ENCODE measurements at places on chromosomes 2 and 18.

- DNase-seq: no peak
Observed at GRCh38 chr2:24538720-24539119, 47.7 kb downstream of the NCOA1 start.

GRCh38 chr2:235870515-235870914 is 297.7 kb downstream of the GBX2 start:
- DNase-seq: no peak

- DNase-seq: no peak
Observed at GRCh38 chr2:100365434-100365833, 43.1 kb upstream of the LONRF2 start.

- DNase-seq: no peak
Observed at GRCh38 chr2:30591186-30591585, 144.1 kb downstream of the LCLAT1 start.

- no peak for DNase-seq
Observed at GRCh38 chr2:231634951-231635875, 42.5 kb downstream of the TEX44 start.

- no peak for DNase-seq
Observed at GRCh38 chr2:30300456-30301221, 69.3 kb downstream of the LBH start.

DNA sequence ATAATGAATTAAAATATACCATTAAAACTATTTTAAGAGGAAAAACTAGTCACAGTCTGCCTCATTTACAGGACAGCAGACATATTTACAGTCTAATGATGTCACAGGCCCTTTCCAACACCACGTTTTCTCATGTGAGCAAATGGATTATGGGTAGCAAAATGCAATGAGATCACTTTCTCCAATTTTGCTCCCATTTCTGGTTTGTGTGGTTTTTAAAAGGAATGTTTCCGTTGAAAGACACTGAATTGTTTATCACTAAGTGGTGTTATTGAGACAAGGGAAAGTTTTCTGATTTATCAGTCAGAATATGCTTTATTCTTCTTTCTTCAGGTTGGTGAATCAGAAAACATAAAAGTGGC is 11.4 kb upstream of the NR4A2 start:
- DNase-seq: no peak

- no peak for DNase-seq
Observed at GRCh38 chr2:118667348-118667747, 180.1 kb downstream of the EN1 start.

DNA sequence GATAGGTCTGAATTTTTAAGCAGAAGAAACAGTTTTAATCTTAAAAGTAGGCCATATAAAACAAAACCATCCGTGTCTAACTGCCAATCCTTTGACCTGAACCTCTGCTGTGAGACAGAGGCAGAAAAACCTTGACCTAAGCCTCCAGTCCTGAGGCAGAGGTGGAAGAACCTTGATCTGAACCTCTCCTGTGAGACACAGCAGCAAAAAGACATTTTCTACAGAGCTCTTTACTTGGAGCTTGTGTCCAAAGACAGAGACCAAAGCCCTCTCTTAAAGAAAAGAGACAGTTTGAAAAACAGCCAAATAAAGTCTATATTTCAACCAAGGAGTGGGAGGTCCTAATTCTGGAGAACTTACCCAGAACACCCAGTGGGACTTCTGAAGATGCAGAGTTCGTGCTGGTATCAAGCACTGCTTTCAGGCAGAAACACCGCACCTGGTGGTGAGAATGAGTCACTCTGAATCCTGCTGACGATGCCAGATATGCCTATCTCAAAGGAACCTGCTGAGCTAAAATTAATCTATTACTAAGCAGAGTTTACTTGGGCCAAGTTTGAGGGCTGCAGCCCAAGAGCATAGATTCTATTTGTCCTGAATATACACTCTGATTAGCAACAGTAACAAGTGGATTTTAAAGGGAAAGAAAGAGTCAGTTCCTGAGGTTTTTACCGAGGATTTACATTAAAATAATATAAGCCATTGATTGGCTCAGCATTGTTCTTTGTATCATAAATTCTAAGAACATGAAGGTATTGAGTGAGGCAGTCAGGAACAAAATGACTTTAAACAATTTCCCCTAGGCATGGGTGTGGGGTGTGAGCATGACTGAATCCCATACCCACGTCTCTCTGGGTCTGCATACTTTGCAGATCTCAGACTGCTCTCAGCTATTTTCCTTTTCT is 806.4 kb downstream of the TRIB2 start:
- DNase-seq: no peak

- DNase-seq: no peak
Observed at GRCh38 chr2:204505946-204506345, 39.3 kb upstream of the PARD3B start.

- DNase-seq: no peak
Observed at GRCh38 chr18:70636991-70637390, 348.1 kb downstream of the SOCS6 start.

- peak; percentile 73 for DNase-seq
Observed at GRCh38 chr2:44929735-44930273, 11.7 kb upstream of the SIX3 start.

DNA sequence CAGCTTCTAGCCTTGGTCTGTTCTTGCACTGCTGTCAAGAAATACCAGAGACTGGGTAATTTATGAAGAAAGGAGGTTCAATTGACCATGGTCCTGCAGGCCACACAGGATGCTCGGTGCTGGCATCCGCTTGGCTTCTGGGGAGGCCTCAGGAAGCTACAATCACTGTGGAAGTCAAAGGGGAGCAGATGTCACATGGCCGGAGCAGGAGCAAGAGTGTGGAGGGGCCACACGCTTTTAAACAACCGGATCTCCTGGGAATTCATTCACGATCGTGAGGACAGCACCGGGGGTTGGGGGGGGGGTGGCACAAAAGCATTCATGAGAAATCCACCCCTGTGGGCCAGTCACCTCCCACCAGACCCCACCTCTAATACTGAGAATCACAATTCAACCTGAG is 850.4 kb upstream of the SALL3 start:
- DNase-seq: no peak

- no peak for DNase-seq
Observed at GRCh38 chr2:233497692-233498091, 68.9 kb downstream of the USP40 start.

DNA sequence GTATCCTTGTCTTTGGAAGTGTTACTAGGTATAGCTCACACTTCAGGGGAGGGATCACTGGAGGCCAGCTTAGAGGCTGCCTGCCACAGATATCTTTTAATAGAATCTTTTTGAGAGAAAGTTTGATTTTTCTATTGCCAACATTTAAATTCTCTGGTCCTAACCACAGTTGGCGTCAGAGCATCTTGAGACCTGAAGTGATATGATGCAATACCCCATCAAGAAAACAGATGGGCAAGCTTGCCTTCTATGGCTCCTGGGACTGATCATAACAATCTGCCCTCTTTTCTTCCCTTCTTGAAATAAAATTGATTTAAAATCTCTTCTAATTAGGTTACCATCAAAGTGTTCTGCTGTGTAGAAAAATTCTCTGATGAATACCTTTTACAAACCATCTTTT is 105.5 kb upstream of the ACKR3 start:
- DNase-seq: no peak

GRCh38 chr2:10916953-10917352 is 5.2 kb downstream of the KCNF1 start:
- no peak for DNase-seq

GRCh38 chr2:218890369-218890768 is 9.7 kb downstream of the WNT10A start:
- DNase-seq: peak; percentile 1

DNA sequence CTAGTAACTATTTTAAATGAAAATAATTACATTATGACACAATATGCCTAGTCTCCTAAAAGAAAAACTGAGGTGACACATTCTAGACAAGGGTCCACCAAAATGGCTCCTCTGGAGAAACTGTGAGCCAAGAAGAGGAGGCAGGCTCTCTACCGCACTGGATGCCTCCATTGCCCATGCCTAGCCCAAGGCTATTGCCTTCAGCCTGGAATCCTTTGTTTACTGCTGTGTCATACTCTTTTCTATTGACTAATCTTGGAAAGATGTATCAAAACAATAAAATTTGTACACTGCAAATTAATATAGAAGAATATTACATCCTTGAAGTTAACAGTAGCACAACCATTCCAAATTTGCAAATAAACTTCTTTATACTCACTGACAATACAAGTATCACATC is 167.1 kb downstream of the RAB3GAP1 start:
- DNase-seq: no peak

DNA sequence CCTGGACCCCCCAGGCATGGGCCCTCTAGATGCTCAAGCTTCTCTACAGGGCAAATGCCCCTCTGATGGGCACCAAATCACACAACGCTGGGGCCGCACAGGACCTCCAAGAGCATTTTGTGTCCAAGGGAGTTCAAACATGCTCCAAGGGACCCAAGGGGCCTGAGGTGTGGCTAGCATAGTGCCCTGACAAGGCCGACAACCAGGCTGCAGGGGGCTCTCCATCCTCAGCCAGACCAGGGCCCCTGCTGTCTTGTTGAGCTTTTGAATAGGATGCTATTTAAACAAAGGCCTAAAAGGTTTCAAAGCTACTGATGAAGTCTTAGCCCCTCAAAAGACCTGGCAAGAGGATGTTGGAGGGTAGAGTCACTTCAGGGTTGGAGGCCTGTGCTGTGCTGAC is 33.1 kb downstream of the EN1 start:
- DNase-seq: no peak

- no peak for DNase-seq
Observed at GRCh38 chr18:49319590-49319989, 140.9 kb downstream of the DYM start.

DNA sequence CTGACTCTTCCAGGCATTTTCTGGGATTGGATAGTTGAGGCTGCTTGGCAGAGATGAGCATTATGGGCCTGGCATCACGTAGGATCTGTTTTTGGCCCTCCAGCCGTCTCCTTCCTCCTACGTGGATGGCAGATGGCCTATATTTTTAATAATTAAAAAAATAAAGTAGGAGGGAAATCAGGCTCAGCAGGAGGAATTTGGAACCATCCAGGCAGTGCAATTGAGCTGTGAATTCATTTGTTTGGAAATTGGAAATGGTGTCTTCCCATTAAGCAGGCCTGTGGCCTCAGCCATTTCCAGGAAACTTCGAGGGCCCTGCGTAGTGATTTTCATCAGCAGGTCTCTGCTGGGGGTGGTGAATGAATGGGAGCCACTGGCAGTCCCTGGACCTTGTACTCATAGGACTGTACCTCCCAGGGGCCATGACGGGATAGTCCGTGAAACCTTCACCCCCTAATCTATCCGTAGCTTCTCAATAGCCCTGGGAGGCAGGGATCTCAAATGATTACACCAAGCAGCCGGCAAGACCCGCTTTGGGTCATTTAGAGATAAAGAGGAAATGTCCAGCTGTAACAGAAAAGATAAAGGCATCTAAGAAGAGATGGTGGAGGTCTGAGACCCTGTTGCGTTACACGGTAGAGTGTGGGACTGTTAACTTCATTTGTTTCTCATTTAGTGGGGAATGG is 73.1 kb upstream of the TNP1 start:
- no peak for DNase-seq

- DNase-seq: no peak
Observed at GRCh38 chr2:26495705-26496297, 17.9 kb upstream of the OTOF start.

DNA sequence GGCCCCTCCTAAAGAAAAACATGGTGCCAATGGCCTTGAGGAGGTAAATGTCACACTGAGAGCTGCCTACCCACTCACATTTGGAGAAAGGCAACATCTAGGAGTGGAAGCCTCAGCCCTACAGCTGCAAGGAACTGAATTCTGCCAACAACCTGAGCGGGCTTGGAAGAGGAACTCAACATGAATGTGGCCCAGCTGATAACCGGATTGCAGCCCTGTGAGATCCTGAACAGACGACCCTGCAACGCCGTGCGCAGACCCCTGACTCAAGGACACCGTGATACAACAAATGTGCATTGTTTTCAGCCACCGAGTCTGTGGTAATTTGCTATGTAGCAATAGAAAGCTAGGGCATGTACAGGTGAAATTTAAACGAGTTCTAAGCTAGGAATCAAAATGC is 99.4 kb downstream of the MYOM1 start:
- no peak for DNase-seq

DNA sequence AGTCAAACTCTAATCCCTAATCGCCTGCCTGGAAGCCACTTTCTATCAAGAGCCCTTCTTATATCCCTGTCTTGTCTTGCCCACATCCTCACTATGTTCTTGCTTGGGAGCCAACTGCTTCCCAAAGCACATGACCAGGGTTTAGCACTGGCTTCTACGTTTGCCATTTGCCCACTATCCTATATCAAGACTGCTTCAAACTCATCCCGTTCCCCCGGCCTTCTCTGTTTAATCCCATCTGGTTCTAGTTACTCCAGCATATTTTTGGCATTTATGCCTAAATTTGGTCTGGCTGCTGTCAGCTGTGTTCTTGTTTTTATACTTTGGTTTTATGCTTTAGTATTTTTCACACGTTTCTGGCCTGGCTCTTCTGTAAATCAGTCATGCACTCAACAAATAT is 40.2 kb downstream of the POLR1A start:
- DNase-seq: no peak

DNA sequence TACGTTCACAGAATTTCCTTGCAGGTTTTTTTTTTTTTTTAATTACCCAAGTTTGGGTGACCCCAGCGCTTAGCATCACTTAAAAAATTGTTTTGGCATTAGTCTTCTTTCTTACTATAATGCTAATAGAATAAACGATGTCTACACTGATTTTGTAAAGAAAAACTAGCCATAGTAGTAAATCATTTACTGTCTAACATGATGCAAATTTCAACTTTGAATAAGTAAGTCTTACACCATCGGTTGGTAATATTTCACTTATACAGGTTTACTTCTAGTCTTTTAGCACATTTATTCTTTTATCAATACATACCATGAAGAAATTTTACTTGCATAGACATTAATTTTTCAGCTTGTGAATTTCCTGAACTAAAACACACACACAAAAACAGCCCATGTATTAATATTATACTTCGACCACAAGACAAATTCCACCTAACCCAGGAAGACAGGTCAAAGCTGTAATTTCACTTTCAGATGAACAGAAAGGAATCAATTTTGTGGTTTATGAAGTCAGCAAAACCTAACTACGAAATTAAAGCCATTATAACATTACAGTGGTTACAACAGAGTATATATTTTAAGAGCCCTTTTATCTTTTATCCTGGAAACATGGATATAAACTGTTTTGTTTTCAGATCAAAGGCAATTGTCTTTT is 1.9 kb downstream of the YES1 start:
- no peak for DNase-seq

- no peak for DNase-seq
Observed at GRCh38 chr2:104448661-104449440, 405.1 kb upstream of the POU3F3 start.
